ENCODE measurements at places on chromosomes 6 and 20.

GRCh38 chr6:108363113-108363512 is 68.3 kb downstream of the AFG1L start:
- DNase-seq, result no peak

- DNase-seq, result no peak
Measured at GRCh38 chr6:167892835-167893815, 66.4 kb downstream of the AFDN start.

DNA sequence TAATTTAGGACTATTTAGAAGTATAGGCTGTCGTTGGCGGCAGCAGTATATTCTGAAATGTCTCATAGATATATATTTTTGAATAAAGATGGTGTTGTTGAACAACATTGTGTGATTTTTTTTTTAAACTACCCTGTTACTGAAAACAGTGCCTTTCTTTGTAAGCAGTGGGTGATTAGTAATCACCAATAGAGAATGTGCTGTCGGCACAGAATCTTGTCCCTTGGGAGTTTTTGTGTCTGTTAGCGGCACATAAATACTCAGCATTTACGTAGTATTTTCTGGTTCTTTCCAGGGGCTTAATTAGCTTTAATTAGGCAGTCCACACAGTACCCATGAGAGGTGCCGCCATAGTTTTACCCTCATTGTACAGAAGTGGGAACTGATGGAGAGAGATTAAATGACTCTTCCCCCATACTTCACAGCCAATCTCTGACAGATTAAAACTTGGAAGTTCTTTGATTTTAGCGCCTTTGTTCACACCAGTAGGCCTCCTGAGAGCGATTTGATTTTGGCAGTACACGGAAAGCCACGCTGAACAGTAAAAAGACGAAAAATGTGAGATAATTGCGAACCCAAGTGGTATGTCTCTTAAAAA is 58.8 kb downstream of the RPRD1B start:
- DNase-seq, result no peak

GRCh38 chr6:113732384-113732966 is 124.7 kb upstream of the MARCKS start:
- DNase-seq, result peak; percentile 10

GRCh38 chr20:47008842-47009518 is 114.3 kb downstream of the EYA2 start:
- DNase-seq, result no peak

GRCh38 chr6:169701311-169701953 is 397 bp downstream of the WDR27 start:
- no peak for DNase-seq

DNA sequence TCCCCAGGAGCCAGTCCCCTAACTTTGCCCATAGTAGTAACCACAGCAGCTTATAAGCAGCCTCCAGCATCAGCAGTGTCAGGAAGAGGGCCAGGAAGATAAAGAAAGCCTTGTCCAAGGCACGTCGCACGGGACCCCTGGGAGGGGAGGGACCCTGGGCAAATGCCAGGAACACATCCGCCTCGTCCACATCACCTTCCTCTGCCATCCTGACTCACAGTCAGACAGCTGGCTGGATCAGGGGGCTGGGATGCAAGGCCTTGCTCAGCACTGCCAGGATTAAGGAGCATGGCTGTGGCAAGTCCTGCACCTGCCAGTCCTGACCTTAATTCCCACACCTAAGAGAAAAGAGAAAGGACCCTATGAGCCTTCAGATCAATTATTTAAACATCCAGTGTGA is 11.5 kb upstream of the ZBTB22 start:
- no peak for DNase-seq

DNA sequence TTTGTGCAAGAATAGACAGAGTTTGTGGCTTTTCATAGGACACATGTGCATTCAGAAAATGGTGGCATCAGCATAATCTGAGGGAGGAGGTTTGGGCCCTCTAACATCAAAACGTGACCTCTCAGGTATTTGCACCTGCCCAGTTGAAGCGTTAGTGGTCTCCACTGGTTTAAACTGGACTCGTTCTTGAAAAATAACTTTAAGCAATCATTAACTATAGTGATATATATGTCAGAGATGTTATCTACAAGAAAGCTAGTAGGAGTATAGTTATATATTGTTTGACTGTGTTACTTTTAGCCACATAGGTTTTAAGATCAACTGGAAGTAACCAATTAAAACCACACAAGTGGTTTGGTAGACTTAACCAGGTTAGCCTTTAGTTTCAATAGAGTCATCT is 607.4 kb downstream of the MAFB start:
- DNase-seq, result no peak

- DNase-seq, result peak; percentile 54
Measured at GRCh38 chr6:16238963-16239797, 793 bp downstream of the GMPR start.

DNA sequence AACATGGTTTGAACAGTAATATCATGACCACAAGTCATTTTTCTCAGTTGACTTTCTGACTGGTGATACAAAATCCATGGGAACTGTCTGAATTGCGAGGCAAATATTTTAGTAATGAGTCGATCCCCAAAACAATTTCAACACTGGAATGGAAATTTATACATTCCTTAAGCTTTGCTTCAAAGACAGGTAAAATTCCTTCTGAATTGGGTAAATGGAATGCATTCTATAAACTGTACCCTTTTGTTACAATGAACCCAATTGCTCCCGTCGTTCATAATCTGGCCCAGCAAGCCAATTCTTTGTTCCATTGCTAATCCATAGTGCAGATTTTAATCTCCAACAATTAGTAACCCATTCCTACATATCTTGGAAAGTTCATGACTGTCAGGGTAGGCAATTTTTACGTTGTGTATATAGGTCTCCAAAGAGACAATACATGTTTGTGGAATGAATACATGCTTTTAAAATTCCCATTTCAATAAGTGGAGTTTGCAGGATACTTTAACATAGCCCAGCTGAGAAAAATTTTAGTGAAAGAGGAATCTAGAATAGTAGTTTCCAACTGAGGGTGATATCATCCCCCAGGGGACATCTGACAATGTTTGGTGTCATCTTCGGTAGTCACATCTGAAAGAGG is 32.7 kb downstream of the CYP24A1 start:
- DNase-seq, result no peak

- no peak for DNase-seq
Measured at GRCh38 chr6:144712541-144712940, 427.4 kb downstream of the UTRN start.

DNA sequence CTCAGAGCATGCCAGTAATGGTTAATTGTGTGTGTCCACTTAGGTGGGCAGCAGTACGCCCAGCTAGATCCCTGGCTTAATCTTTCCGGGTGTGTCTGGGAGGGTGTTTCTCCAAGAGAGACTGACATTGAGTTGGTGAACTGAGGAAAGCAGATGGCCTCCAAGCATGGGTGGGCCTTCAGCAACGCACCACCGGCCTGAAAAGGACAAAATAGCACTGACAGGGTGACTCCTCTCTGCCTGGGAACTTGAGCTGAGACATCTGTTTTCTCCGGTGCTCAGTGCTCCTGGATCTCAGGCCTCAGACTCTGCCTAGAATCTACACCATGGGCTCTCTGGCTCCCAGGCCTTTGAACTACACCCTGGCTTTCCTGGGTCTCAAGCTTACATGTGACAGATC is 43.2 kb downstream of the C6orf118 start:
- DNase-seq, result no peak

GRCh38 chr20:11521476-11522365 is 396.0 kb upstream of the BTBD3 start:
- no peak for DNase-seq

- DNase-seq, result no peak
Measured at GRCh38 chr6:63792736-63793464, 157.3 kb downstream of the PHF3 start.

DNA sequence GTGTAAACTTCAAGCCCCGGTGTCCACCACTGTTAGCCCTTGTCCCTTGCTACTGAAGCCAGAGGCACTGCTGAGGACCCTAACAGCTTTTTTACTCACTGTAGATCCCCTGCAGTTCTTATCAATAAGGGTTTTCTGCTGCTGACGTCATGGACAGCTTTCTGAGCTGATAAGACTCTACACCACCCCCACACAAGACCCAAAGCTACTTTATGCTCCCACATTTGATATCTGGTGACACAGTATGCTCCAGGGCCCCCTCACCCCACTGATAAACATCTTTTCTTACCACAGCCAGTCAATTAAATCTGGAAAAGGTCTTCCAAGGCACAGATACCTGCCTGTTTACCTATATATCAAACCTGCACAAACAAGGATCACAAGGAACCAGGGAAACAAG is 65.3 kb downstream of the NUS1 start:
- no peak for DNase-seq

- no peak for DNase-seq
Measured at GRCh38 chr20:21074605-21075336, 31.4 kb downstream of the LINC00237 start.

DNA sequence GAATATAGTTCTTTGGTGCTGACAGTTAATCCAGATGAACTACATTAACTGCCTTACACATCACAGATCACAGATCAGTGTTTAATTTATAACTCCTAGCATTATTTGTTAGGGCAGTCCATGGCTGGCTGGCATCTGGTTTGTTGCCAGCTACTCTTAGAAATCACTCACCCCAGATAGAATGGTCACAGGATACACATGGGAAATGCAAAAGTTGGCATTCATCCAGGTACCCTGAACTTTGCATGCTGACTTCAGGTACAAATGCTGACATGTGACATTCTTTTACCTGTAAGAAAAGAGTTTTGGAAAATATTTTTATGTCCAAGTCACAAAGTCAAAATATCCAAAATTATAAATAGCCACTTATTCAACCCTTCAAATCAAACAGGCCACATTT is 20.2 kb downstream of the FBXL4 start:
- DNase-seq, result no peak

DNA sequence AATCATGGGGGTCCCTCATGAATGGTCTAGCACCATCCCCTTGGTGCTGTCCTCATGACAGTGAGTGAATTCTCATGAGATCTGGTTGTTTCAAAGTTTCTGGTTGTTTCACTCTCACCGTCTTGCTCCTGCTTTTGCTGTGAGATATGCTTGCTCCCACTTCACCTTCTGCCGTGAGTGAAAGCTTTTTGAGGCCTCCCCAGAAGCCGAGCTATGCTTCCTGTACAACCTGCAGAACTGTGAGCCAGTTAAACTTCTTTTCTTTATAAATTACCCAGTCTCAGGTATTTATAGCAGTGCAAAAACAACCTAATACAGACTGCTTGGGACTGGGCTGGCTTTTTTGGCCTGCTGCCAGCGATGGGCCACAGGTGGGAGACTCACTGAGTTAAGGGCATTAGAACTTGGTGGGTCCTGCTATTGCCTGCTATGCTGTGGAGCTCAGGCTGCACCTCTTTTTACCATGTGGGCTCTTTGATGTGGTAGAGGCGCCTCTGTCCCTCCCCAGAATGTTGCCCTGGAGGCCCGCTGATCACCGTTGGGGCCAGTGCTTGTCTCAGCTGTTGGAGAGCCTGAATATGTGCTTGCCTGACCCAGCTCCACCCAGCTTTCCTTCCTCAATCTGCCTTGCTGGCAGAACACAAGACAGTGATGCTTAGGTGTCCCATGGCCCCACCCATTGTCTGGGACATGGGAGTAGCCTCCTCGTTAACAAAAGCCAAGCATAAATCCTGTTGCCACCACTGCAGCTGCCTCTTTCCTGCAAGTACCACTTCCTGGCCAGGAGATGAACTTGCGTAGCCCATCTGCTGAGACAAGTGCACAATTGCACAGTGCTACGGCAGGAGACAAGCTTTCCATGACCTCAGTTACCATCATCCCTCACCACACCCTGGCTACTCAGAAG is 47.1 kb downstream of the IGF2R start:
- DNase-seq, result no peak

DNA sequence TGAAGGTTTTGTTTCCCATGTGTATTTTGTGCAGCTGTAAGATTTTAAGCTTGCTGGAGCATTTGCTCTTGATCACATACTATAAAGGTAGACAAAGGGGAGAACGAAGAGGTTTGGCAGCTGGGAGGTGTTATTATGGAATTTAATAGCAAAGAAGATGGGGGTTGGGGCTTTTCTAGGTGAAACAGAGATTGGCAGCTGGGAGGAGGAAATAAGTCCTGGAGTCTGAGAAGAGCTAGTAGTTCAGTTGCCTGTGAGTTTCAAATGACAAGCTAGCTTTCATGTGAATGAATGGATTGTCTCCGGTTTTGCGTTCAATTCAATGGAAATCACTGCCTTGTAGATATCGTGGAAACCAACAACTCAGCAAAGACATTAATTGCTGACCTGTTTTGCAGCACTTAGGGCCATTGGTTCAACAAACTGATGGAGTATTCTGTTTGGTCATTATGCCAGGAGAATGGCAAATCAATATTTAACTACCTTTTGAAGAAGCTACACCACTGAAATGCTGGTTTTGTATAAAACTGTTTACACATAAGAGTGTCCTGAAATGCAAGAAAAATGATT is 38.1 kb upstream of the FLRT3 start:
- no peak for DNase-seq

DNA sequence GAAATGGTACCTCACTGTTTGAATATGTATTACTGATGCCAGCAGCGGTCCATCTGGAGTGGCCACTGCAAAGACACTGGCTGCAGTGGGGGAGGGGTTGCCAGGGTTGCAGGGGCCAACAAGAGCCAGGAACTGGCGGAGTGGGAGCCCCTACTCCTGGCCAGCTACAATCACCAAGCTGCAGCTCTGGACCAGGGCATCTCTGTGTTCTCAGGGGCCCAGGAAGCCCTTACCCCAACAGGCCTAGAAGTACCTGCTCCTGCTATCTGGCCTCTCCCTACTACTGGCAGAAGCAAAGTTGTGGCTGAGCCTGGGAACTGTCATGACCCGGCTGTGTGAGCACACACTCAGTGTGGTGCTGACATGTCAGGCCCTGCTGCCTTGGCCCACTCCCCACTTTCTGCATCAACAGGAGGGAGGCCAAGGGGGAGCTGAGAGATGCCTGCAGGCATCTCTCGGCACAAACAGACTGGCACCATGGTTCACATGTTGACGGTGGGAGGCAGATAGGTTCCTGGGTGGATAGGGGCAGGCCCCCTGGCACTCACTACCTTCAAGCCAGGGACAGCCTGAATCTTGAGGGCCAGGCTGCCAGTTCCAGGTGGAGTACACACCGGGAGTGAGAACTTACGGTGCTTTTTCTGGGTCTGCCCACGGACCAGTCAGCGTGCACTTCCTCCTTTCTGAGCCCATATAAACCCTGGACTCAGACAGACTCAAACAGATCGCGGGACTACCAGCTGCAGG is 1188.0 kb downstream of the GRIK2 start:
- DNase-seq, result no peak

GRCh38 chr20:57614490-57615444 is 5.5 kb downstream of the ZBP1 start:
- no peak for DNase-seq

DNA sequence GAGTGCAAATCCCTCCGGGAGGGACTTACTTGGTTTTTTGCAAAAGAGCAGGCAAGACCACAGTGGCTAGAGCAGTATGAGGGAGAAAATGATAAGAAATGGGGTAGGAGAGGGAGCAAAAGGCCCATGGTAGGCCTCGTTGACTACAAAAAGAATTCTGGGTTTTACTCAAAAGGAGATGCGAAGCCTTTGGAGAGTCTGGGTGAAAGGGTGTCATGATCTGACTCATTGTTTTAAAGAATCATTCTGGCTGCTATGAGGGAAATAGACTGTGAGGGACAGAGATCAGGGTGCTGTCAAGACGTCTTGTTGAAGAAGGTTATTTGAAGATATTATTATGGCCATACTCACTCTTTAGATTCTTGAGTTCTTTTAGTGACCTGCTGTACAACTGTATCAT is 13.0 kb downstream of the TBC1D32 start:
- no peak for DNase-seq

- no peak for DNase-seq
Measured at GRCh38 chr6:50959081-50959641, 140.5 kb downstream of the TFAP2B start.
